ENCODE measurements at places on chromosomes 7 and 10.

- DNase-seq = no peak
Observed at GRCh38 chr7:28433699-28434219, 21.4 kb downstream of the CREB5 start.

DNA sequence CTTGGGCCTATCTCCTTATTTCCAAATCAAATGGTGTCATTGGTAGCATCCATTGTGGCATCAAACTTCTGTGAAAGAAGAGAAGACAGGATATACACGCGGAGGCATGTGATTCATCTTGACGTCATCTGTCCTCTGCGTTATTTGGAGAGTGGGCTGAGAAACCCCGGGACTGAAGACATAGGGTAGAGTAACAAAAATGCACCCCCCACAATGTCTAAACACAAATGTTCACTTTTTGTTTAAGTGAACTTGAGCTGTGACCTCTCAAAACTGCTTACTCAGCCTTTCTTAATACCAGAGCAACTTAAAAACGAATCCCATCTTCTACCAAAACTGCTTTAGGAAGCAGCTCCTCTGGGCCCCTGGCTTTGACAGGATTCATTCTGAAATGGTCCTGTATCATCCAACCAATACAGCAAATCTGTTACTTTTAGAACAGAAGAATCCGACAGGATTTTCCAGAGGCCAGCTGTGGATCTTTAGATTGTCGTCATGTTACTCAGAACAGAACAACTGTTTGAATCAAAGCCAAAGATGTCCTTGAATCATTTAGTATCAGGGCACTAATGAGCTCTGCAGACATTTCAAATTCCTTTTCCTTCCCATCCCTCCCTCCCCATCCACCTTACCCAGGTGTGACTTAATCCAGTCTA, 438.1 kb downstream of the SUGCT start:
- no peak for DNase-seq

- no peak for DNase-seq
Observed at GRCh38 chr7:54988516-54988915, 30.3 kb upstream of the EGFR start.

- no peak for DNase-seq
Observed at GRCh38 chr7:118040562-118040961, 143.4 kb upstream of the LSM8 start.

DNA sequence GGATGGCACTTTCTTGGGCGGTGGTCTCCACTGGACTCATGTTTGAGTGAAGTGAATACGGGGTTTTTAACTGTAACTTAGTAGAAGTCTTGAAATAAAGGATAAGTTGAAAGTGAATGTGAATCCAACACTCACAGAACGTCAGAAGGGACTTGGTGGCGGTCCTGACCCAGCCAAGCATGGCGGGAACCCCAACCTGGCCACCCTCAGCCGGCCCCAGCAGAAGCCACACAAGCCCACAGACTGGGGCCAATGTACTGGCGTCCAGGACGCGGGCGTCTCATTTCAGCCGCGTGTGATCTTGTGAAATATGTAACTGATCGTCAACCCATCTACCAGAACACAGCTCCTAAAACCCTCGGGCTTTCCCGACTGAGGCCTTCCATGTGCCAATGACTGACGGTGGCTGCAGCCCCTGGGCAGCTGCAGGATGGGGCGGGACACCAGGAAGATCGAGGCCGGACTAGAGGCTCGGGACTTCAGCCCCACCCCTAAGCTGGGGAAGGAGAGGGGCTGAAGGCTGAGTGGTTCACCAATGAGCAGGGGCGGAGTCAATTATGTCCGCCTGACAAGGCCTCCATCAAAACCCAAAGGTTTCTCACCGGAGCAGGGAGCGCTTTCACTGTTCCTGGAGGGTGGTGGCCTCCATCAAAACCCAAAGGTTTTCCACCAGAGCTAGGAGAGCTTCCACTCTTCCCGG, 161.5 kb downstream of the MAD1L1 start:
- no peak for DNase-seq

DNA sequence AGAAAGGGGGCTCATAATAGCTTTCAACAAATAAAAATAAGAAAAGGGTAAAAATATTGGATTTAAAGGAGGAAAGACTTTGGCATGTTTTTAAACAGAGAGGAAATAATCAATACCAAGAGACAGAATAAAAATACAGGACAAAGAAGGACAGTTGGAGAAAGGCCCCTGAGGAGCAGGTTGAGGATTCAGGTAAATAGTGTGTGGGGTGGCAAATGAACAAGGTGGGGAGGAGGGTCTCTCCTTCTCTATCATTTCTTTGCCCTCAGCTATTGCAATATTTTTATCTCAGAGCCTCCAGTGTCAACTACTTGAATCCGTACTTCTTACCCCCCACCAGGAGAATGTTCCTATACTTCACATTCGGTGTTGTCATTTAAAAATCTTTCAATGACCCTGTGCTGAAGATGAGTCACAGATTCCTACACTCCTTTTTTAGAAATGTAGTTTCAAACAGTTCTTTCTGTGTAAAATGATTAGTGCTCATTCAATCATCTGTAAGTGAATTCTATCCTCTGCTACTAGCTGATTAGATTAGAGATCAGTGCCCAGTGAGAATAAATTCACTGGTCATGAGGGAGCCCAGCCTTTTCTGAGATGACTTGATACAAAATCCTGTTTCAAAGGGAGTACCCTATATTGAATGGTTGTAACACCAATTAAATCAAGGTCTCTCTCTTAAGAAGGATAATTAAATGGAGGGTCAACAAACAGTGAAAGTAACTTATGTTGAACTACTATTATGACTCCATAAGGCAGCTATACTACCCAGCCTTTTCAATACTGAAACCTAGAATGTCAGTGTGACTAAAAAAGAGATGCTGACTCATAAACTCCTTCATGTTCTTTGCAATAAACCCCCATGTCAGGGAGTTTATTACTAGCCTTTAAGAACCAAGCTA, 50.4 kb upstream of the WNT16 start:
- DNase-seq = no peak

All from activated T-cell treated with anti-CD3 and anti-CD28 coated beads, Interleukin-2, amount 50 U/mL, for 72 hours (primary cell).